ENCODE measurements at places on chromosomes 5 and 9. TPM values are rescaled to one million over a fixed set of nuclear protein-coding genes. Genes with fewer than 3 reads are reported as not detected.

TYRP1 gene
- 0.66 TPM for total RNA-seq

PCDHGA9 gene
- 4.3 TPM for total RNA-seq

DIPK1B gene
- total RNA-seq: 121 TPM

C6 gene
- not detected for total RNA-seq

PCDHA7 gene
- total RNA-seq: 0.07 TPM

BTNL3 gene
- not detected for total RNA-seq

SERF1A gene
- total RNA-seq: 15.4 TPM

TAS2R1 gene
- not detected for total RNA-seq

RICTOR gene
- 79.1 TPM for total RNA-seq

TTC23L gene
- total RNA-seq: not detected

CARD9 gene
- 0.40 TPM for total RNA-seq

ARL14EPL gene
- total RNA-seq: 0.27 TPM

FAM221B gene
- not detected for total RNA-seq

DBH gene
- total RNA-seq: not detected

FGF1 gene
- 0.07 TPM for total RNA-seq

IFNA21 gene
- not detected for total RNA-seq

TMED7 gene
- 213 TPM for total RNA-seq

MRRF gene
- total RNA-seq: 58.4 TPM

GFI1B gene
- total RNA-seq: not detected

ROPN1L gene
- total RNA-seq: 0.53 TPM

TMEM174 gene
- total RNA-seq: not detected

CDC20B gene
- total RNA-seq: 0.13 TPM

COX7C gene
- total RNA-seq: 203 TPM

ZCCHC10 gene
- total RNA-seq: 18.0 TPM

CDKN2A gene
- 3.9 TPM for total RNA-seq

SLC22A4 gene
- total RNA-seq: 3.9 TPM

HTR1A gene
- total RNA-seq: not detected

TRIP13 gene
- total RNA-seq: 77.8 TPM

CKMT2 gene
- not detected for total RNA-seq

TXNDC8 gene
- not detected for total RNA-seq

FCN1 gene
- total RNA-seq: not detected

ST8SIA4 gene
- total RNA-seq: 5.3 TPM

PKD2L2 gene
- total RNA-seq: not detected

GRXCR2 gene
- total RNA-seq: not detected

FAXDC2 gene
- total RNA-seq: 3.6 TPM

BSPRY gene
- not detected for total RNA-seq

OGN gene
- under 0.01 TPM for total RNA-seq

PLPP1 gene
- 24.9 TPM for total RNA-seq

MLANA gene
- not detected for total RNA-seq

ZFP2 gene
- total RNA-seq: 0.22 TPM

TMEM171 gene
- total RNA-seq: 26.5 TPM

LCN15 gene
- total RNA-seq: not detected

LECT2 gene
- total RNA-seq: not detected

C9orf50 gene
- not detected for total RNA-seq

TMEM215 gene
- total RNA-seq: not detected

SMIM33 gene
- 0.13 TPM for total RNA-seq

ANKRD20A1 gene
- total RNA-seq: 6.6 TPM

F2RL2 gene
- 0.80 TPM for total RNA-seq

INSYN2B gene
- total RNA-seq: 48.7 TPM

SPATA31D4 gene
- total RNA-seq: not detected

CRB2 gene
- not detected for total RNA-seq

PCDHB5 gene
- 0.40 TPM for total RNA-seq

OTULIN gene
- total RNA-seq: 36.8 TPM

FOXD4L6 gene
- not detected for total RNA-seq

TPPP gene
- 0.36 TPM for total RNA-seq
